Thoracic aorta (tissue), 2 donors: ENCODE measurements at places on chromosomes 12 and 14.

DNA sequence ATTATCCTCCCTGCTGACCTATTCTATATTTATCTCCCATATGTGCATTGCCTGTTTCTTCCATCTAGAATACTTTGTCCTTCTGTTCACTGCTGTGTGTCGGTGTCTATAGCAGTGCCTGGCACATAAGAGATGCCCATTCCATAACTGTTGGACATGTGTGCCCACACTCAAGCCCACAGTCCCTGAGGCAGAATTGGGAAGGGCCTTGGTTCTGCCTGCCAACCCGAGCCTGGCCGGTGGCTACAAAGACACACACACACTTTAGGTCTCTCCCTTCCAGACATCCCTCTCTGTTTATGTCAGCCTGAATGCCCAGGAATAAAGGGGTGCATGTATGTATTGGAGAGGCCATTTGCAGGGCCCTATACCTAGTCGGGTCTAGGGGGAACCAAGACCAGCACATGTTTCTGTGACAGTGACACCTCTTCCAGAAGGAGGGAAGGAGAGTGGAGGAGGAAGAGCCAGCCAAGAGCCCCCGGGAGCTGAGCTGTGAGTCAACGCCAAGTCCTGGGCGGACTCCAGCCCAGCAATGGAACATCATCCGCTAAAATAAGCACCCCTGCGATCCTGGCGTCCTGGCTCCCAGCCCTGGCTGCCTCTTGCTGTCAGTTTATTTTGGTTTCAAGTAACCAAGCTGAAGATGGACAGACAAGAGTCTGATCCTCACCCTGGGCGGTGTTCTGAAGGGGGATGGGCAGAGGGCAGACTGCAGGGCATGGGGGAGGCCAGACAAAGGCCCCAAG, 4.3 kb upstream of the ASB2 start:
- peak overlapping the region; percentile 91 for H3K27ac ChIP-seq
- H3K27me3 ChIP-seq = no peaks in the 10 kb centered on the region
- no peaks in the 10 kb centered on the region for H3K36me3 ChIP-seq
- H3K4me3 ChIP-seq = no peak overlapping the region
- no peak for DNase-seq

- H3K27ac ChIP-seq = no peak overlapping the region
- no peak for DNase-seq
- H3K36me3 ChIP-seq = peaks cover 5% of the 10 kb centered on the region
- H3K4me1 ChIP-seq = no peaks in the 10 kb centered on the region
- no peak overlapping the region for H3K4me3 ChIP-seq
- H3K27me3 ChIP-seq = no peaks in the 10 kb centered on the region
These were observed 74.9 kb downstream of the SLC25A47 start for GRCh38 chr14:100398044-100398443.

- H3K4me3 ChIP-seq = no peak overlapping the region
- H3K4me1 ChIP-seq = peaks cover 6% of the 10 kb centered on the region
- DNase-seq = no peak
- H3K36me3 ChIP-seq = no peaks in the 10 kb centered on the region
- peak overlapping the region; percentile 37 for H3K27ac ChIP-seq
- H3K27me3 ChIP-seq = no peaks in the 10 kb centered on the region
These were observed 270.5 kb downstream of the C12orf75 start for GRCh38 chr12:105600911-105601545.

- no peak overlapping the region for H3K4me3 ChIP-seq
- no peaks in the 10 kb centered on the region for H3K27me3 ChIP-seq
- peaks cover 5% of the 10 kb centered on the region for H3K36me3 ChIP-seq
- H3K27ac ChIP-seq = no peak overlapping the region
These were observed 3.5 kb downstream of the ZBTB25 start for GRCh38 chr14:64500088-64500487.

GRCh38 chr14:66240105-66240504, 246.1 kb upstream of the CCDC196 start:
- no peak for DNase-seq
- H3K4me1 ChIP-seq = no peaks in the 10 kb centered on the region
- H3K27me3 ChIP-seq = no peaks in the 10 kb centered on the region
- H3K27ac ChIP-seq = no peak overlapping the region
- H3K4me3 ChIP-seq = no peak overlapping the region
- H3K36me3 ChIP-seq = no peaks in the 10 kb centered on the region

- peaks cover 7% of the 10 kb centered on the region for H3K36me3 ChIP-seq
- H3K4me1 ChIP-seq = no peaks in the 10 kb centered on the region
- no peak for DNase-seq
- H3K27ac ChIP-seq = no peak overlapping the region
- H3K27me3 ChIP-seq = no peaks in the 10 kb centered on the region
- H3K4me3 ChIP-seq = no peak overlapping the region
These were observed 5.9 kb upstream of the TEX22 start for GRCh38 chr14:105392131-105393090.

- peaks cover 21% of the 10 kb centered on the region for H3K4me1 ChIP-seq
- peaks cover 17% of the 10 kb centered on the region for H3K27me3 ChIP-seq
- no peak overlapping the region for H3K27ac ChIP-seq
- no peak for DNase-seq
These were observed 1.1 kb upstream of the RFX4 start for GRCh38 chr12:106581543-106582248.

- H3K27me3 ChIP-seq = no peaks in the 10 kb centered on the region
- no peak overlapping the region for H3K27ac ChIP-seq
- H3K4me1 ChIP-seq = peaks cover 28% of the 10 kb centered on the region
- no peak for DNase-seq
These were observed 241.8 kb upstream of the ATP2B1 start for GRCh38 chr12:89950421-89950820.

DNA sequence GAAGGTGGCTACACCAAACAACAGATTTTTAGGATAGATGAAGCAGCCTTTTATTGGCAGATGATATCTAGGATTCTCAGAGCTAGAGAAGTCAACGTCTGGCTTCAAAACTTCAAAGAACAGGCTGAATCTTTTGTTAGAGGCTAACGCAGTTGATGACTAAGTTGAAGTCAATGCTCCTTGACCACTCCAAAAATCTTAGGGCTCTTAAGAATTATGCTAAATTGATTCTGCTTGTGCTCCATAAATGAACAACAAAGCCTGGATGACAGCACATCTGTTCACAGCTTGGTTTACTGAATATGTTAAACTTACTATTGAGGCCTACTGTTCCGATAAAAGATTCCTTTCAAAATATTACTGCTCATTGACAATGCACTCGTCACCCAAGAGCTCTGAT, 13.0 kb upstream of the CDKN3 start:
- no peak for DNase-seq
- H3K27me3 ChIP-seq = no peaks in the 10 kb centered on the region
- H3K4me3 ChIP-seq = no peak overlapping the region
- no peaks in the 10 kb centered on the region for H3K4me1 ChIP-seq
- no peaks in the 10 kb centered on the region for H3K36me3 ChIP-seq
